ENCODE measurements at places on chromosomes 7 and 10.

DNA sequence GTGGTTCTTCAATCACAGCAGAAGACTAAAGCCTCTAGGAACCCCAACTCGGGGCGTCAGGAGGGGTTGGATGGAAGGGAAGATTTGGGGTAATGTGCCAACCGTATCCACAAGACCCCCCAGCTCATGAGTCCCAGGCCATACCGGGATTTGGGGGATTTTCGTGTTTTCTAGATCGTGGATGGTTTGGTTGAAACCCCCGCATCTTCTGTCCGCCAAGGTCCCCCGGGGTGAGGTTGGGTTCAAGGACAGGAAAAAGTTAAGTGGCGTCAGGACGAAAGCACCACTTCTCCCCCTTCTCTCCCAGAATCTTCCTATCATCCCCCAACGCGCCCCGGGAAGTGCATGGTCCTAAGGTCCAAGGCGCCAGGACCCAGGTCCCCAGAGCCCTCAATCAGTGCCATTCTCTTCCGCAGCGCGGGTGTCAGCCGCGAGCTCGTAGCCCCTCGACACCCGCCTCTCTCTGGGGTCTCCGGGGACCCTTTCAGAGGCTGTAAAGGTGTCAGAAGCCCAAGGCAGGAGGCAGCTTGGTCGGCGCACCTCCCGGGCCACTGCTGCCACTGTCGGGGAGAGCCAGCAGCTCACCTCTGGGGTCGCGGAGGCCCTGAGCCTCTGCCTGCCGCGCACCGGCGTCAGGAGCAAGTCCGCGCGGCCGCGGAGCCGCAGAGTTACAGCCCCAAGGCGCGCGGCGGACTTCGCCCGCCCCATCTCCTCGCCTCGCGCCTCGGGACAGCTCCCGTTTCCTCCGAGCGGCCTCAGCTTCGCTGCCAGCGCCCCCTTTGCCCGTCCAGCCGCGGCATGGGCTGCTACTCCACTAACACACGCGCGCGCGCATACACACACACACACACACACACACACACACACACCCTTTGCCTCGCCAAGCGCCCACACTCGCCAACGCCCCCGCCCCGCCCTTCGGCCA lies 1.5 kb downstream of the MKX start:
- DNase-seq: peak; percentile 12

DNA sequence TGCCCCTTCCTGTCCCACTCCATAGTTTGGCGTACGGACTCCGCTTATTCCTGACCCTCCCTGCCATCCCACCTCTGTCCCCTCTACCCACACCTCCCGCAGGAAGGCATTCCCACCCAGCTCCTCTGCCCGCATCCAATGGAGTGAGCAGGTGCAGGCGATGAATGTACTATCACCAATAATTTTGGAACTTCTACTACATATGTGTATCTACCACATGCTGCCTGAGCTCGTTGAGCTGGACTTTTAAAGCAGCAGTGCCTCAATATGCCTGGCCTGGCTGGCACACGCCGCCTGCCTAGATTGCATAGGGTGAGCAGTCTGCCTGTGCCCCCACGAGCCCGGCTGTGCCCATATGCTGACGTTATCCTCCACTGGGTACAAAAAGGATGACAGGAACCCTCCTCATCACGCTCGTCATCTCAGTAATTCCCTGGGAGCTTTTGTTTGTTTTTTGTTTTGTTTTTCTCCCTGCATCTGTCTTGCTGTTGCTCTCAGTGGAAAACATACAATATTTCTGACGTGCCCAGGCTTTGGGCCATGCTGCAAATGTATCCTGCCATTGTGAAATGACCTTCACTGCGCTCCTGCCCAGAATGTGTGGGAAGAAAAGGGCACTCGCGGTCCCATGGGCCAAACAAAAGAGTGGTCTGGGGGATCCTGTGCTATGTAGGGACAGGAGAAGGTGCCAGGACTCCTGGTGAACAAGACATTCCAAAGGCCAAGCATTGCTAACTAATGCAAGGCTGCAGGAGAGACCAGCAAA lies 302.8 kb downstream of the PTPRN2 start:
- DNase-seq: no peak

- DNase-seq: no peak
These were observed 90.5 kb downstream of the EXOC6 start for GRCh38 chr10:92938841-92939240.

DNA sequence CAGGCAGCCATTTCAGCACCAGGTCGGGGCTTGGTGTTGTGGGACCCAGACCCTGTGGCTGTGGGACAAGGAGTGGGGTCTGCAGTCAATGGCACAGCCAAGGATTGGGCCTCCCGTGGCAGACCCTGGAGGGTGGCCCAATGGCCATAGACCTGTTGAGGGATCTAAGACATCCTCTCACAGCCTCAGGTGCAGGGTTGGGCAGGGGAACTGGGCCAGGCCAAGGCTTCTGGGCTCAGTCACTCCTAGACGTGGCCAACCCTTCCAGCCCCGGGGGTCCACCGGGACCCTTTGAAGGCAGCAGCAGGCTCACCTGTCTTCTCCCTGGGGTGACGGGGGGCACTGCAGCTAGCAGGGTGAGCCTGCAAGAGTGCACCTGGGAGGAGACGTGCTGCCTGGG lies 45.7 kb upstream of the DPYSL4 start:
- no peak for DNase-seq

DNA sequence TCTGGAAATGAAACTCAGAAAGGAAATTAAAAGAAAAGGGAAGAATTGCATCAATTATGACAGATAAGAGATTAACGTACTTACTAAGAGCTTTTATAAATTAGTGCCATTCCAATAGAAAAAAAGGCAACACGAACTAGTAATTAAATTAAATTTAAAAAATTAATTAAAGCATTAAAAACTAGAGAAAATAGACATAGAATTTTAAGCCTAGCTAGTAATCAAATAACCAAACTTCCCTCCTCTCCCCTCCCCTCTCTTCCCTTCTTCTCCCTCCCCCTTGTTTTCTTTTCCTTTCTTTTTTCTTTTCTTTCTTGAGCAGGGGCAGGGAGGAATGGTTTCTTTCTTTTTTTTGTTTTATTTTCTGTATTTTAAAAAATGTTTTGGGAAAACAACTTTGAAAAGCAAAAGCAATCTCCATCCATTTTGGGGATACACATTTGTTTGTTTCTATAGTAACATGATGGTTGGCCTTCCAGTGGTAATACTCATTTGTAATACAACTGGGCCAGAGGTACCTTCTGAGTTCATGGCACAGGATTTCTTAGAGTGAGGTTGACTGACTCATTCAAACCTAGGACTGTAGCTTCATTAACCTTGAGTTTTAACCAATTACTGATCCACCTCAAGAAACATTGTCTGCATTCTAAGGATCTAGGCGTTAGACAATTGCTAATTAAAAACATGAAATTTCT lies 132.6 kb downstream of the ST7 start:
- no peak for DNase-seq

- DNase-seq: no peak
These were observed 9.0 kb downstream of the PUS7 start for GRCh38 chr7:105512926-105513526.

DNA sequence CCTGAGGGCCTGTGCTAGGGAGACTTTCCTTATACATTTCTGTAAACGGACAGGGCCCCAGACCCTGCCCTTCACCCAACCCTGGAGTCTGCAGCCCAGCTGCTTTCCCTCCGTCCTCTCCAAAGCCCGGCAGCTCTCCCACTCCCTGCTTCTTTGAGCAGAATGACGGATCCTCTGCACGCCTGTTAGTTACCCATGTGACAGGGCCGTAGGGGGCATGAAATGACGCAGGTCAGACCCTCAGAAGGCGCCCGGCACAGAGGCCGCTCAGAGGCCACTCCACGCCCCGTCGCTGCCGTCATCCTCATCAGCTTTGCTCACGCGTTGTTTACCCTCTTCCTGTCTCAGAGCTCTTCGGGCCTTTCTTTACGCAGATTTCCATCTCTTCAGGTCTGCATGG lies 60.2 kb upstream of the MKRN1 start:
- no peak for DNase-seq

- no peak for DNase-seq
These were observed 113.1 kb upstream of the VSTM2A start for GRCh38 chr7:54429111-54429510.

GRCh38 chr10:17348501-17349349 lies 105.7 kb downstream of the ST8SIA6 start:
- no peak for DNase-seq

GRCh38 chr7:144836545-144836842 lies 641 bp upstream of the TPK1 start:
- no peak for DNase-seq

- DNase-seq: no peak
These were observed 147.9 kb upstream of the FRMD4A start for GRCh38 chr10:14478604-14479003.

GRCh38 chr7:2807460-2807844 lies 36.7 kb downstream of the GNA12 start:
- DNase-seq: no peak

DNA sequence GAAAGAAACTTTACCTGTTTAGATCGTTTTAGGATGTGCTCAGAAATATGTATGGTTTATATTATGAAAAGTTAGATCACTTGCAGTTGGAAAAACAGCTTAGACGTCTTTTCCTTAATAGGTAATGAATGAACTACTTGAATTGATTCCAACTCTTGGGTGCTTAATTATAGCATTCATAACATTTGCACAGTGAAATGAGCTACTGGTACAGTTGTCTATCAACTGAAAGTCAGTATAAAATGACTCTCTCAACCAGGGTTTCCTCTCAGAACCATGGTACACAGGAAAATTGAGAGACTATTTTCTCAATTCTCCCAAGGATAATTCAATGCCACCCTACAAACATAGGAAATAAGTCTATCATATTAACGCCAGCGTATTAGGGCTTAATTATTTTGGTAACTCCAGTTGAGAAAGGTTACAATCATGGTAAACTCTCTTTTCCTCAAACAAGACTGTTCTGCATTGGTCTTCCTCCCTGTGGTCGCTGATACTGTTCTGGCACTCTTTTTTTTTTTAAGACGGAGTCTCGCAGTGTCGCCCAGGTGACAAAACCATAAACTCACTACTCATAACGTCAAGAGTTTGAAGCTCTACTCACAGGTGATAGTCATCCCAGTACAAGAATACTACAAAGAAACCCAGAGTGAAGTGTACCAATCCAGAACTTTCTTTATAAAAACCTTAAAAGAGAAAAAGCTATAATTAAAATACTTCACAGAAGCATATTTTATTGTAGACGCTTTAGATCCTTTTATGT lies 2.0 kb downstream of the ANLN start:
- DNase-seq: peak; percentile 30

- no peak for DNase-seq
These were observed 53.9 kb upstream of the PAPSS2 start for GRCh38 chr10:87605628-87606251.

DNA sequence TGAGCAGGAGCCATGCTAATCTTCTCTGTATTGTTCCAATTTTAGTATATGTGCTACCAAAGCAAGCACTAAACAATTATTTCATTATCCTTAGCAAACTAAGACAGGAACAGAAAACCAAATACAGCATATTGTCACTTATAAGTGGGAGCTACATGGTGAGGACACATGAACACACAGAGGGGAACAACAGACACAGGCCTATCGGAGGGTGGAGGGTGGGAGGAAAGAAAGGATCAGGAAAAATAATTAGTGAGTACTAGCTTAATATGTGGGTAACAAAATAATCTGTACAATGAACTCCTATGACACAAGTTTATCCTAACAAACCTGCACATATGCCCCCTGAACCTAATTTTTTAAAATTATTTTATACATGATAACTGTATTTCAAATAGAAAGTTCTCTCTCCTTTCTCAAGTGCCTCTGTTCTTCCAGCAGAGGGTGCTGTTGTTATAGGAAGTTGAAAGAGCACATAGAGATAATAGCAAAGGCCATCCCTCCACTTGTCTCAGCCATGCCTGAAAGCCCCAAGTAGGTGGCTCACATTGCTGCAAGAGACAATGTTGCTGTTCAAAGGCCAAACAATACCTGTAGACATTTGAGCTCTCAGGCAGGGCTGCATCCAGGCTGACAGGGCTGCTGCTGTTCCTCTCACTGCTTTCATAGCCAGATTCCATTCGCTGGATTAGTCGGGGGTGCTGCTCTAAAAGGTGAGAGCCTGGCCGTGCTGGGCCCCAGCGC lies 33.4 kb upstream of the PPP3CB start:
- peak; percentile 82 for DNase-seq

DNA sequence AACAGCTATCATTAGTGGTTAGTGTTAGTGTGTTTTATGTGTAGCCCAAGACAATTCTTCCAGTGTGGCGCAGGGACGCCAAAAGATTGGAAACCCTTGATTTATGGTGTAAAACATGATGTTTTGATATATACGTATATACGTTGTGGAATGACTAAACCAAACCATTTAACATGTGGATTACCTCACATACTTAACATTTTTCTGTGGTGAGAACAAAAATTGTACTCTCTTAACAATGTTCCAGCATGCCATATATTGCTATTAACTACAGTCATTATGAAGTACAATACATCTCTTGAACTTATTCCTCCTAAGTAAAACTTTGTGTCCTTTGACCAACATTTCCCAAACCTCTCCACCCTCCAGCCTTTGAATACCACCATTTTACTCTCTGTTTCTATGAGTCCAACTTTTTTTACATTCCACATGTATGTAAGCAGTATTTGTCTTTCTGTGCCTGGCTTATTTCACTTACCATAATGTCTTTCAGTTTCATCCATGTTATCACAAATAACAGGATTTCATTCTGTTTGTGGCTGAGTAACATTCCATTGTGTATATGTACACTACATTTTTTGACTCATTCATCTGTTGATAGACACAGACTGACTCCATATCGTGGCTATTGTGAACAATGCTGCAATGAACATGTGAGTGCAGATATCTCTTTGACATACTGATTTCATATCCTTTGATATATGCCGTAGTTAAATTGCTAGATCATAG lies 42.2 kb upstream of the MAGI2 start:
- no peak for DNase-seq

DNA sequence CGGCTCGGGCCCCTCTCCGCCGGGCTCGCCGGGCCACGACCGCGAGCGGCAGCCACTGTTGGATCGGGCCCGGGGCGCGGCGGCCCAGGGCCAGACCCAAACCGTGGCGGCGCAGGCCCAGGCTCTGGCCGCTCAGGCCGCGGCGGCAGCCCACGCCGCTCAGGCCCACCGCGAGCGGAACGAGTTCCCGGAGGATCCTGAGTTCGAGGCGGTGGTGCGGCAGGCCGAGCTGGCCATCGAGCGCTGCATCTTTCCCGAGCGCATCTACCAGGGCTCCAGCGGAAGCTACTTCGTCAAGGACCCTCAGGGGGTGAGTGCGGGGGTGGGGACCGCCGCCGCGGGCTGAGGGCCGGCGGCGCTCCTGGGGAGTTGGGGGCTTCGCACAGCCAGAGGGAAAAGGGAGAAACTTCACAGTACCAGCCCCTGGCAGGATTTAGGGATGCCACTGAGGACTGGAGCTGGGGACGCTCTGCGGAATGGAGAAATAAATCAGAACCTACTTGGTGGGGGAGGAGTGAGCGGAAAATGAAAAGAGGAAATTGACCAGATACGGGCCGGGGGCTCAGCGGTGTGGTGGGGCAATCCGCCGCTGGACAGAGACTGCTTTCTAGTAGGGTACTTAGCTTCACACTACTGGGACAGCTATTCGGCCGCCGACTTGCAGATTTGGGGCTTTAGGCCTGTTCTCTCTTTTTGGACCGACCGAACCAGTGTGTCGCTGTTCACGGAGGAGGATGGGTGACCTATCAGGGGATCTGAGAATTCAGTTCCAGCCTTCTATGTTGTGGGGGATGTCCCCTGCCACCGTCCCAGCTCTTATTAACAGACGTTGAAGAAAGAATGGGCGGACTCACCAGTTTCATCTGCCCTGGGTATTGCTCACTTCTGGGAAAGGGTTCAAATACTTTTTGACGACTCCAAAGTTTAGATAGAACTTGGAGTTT lies 669 bp downstream of the PI4K2A start:
- peak; percentile 19 for DNase-seq

GRCh38 chr7:79340212-79340611 lies 113.3 kb downstream of the MAGI2 start:
- DNase-seq: no peak

GRCh38 chr10:26952094-26952493 lies 91.3 kb upstream of the ABI1 start:
- DNase-seq: no peak
